ENCODE measurements at places on chromosomes 1 and 21.

GRCh38 chr1:100774370-100774769 is 54.8 kb downstream of the VCAM1 start:
- no peak for DNase-seq

DNA sequence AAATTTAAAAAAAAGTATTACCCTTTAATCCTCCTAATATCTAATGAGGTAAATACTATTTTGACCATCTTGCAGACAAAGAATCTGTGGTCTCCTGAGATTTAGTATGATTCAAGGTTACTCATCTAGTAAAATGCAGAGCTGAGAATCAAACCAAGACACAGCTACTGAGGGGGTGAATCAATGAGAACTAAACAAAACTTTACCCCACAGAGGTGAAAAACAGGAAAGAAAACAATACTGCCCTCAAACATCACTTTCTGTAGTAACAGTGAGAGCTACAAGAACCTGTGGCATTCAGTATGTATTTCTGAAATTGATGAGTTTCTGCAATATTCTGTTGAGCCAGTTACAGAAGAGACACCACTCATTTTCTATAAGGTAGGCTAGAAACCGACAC is 85.1 kb downstream of the JAK1 start:
- no peak for DNase-seq

- DNase-seq, result no peak
These were observed 1.3 kb downstream of the GORAB start for GRCh38 chr1:170533298-170533697.

DNA sequence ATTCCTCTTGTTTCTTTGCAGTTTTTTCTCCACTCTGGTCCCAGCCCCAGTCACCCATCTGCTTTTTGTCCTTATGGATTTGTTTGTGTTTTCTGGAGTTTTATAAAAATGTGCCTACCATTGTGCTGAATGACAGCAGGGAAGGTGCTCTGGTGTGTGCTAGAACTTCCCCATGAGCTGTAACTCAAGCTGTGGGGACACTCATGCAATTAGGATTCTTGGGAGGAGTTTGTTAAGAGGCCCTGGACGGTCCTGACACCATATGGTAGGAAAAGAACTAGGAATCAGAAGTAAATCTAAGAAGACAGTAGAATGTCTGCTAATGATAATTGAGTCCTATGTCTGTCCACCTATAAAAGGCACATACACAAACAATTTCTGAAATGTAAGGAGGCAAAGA is 27.4 kb downstream of the URB2 start:
- DNase-seq, result no peak

DNA sequence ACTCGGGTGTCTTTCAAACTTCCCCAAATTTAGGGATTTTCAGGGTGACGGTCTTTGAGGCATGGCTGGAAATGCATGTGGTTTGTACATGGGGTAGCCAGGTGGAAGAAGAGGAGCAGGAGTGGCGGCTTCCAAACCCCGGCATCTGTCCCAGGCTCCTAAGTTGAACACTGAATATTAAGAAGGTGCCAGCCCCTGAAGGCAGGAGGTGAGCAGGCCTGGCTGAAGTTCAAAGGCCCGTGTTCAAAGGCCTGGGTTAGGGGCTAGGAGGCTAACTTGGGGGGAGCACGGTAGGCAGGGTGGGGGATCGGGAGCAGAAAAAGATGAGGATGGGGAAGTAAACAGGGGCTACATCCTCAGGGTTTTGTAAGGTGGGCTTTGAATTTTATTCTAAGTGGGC is 42.8 kb downstream of the ELK4 start:
- DNase-seq, result peak; percentile 24

- no peak for DNase-seq
These were observed 78.2 kb upstream of the F3 start for GRCh38 chr1:94619731-94620130.

DNA sequence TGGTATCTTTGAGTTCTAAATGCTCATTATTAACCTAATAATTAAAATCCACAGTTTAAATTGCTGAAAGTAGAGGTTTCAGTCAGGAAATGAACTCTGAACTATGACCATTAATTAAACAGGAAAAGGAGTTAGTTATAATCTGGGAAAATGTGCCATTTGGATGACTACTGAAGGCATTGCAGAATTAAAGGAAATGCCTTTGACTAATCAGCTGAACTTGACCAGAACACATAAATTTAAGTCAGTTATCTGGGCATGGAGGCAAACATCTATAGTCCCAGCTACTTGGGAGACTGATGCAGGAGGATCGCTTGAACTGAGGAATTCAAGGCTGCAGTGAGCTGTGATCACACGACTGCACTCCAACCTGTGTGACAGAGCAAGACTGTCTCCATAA is 31.9 kb downstream of the SLC44A5 start:
- DNase-seq, result no peak

DNA sequence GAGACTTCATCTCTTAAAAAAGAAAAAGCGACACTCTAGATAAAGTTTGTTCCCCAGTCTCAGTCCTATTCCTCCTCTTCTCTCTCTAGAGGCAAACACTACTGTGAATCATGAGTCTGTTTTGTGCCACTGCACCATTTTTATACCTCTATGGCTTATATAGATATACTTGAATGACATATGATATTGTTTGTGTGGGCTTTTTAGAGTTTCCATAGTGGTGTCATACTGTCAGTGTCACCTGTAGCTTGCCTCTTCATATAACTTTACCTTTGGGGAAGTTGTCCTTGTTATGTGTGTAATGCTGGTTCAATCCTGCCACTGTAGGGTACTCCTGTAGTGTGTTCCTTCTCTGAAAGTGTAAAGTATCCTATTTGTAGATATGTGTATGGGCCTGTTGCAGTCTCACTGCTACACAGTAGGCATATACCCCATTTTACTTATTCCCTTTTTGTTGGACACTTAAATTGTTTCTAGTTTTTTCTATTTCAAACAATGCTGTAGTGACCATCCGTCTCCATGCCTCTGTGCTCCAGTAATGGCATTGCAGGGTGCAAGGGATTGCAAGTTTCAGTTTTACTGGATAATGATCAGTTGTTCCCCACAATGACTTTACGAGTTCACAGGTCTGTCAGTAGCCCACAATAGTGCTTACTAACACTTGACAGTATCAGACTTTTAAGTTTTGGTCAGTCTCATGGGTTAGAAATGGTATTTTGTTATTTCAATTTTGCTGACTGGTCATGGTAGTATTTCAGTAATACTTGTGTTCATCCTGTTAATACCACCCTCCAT is 2.7 kb downstream of the PRMT2 start:
- no peak for DNase-seq

GRCh38 chr21:16028941-16029464 is 299.2 kb downstream of the USP25 start:
- DNase-seq, result no peak

- no peak for DNase-seq
These were observed 3.0 kb downstream of the RBBP5 start for GRCh38 chr1:205118752-205119151.

DNA sequence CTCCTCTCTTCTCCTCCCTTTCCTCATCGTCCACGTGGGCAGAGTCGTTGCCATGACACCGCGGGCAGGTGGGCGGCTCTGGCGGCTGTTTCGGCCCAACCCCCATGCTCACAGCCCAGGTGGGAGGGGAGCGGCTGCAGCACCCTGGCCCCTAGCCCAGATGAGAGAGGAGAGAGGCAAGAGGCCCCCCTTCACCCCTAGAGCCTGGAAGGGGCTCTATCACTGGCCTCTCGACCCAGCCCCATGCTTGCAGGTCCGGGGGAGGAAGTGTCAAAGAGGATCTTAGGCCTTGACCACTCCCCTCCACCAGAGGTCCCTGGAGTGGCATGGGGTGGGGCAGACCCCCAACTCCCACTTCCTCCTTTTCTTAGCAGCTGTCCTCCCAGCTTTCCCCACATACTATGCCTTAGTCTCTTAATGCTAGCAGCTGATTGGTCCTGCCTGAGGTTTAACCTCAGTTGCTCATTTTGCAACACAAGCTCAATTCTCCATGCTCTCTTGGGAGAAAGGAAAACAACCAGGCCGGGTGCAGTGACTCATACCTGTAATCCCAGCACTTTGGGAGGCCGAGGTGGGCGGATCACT is 10.4 kb downstream of the DLGAP3 start:
- peak; percentile 56 for DNase-seq

DNA sequence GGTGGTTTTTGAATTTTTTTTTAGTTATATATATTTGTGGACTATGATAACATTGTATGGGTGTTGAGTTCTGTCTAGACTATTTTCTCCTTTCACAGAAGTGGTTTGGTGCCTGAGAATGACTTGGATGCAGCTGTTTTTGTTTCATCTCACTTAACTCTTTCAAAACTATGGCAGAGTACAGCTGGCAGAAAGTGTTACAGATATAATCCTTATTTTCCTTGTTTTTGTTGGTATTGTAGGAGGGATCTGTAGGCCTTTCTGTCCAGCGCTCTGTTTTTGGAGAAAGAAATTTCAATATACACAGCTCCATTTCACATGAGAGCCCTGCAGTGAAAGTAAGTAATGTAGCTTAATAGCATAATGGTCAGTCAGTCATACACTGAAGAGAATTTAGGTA is 13.1 kb downstream of the CDC7 start:
- no peak for DNase-seq

All from islet precursor cell (in vitro differentiated cells).